ENCODE measurements at places on chromosomes 11 and 22. TPM values are rescaled to one million over a fixed set of nuclear protein-coding genes. Genes with fewer than 3 reads are reported as not detected.

The PLAAT5 gene
- under 0.01 TPM for total RNA-seq

GRCh38 chr11:69377029-69377952 lies 83.3 kb downstream of the MYEOV start:
- no peak for DNase-seq

- no peak for DNase-seq
Observed at GRCh38 chr11:119445379-119445778, 22.4 kb upstream of the THY1 start.

The TTLL12 gene
- total RNA-seq, result 83.5 TPM

Measured in hematopoietic multipotent progenitor cell (in vitro differentiated cells).